ENCODE measurements at places on chromosomes 16 and 17.
A peak's percentile ranks its signal among the peaks of the same experiment; 100 is the strongest.

DNA sequence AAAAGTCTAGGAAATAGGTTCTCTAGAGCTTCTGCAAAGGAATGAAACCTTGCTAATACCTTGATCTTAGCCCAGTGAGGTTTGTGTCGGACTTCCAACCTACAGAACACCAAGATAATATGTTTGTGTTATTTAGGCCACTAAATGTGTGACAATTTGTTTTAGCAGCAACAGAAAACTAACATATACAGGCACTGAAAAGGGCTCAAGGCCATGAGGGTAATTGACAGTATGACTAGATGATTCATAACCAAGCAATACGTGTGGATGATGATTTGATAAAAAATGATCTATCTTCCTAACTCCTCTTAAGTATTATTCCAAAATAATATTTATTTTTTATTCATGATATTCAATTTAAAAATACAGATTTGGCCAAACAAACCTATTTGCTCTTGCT lies 27.7 kb upstream of the MED13 start:
- H3K4me3 ChIP-seq = no peak overlapping the region
- H3K27me3 ChIP-seq = no peaks in the 10 kb centered on the region
- DNase-seq = no peak
- no peaks in the 10 kb centered on the region for H3K36me3 ChIP-seq

- no peaks in the 10 kb centered on the region for H3K27me3 ChIP-seq
- no peak overlapping the region for H3K4me3 ChIP-seq
- DNase-seq = no peak
- H3K27ac ChIP-seq = no peak overlapping the region
- H3K4me1 ChIP-seq = no peaks in the 10 kb centered on the region
- no peaks in the 10 kb centered on the region for H3K36me3 ChIP-seq
These were observed 25.4 kb downstream of the DNAJA2 start for GRCh38 chr16:46947900-46948547.

DNA sequence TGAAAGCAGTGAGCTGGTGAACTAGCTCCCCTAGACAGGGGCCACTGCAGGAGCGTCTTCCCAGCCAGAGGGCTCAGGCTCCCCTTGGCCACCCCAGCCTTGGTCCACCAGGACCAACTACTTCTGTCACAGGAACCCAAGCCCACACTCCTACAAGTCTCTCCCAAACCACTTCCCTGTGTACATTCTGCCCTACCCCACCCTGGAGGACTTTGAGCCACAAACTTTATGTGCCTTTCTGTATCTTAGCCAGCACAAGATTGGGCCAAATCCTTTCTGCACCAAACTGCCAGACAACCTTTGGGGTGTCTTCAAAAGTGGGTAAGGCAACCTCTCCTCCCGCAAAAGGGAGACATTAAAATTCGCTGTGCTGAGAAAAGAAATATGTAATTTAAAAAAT lies 31.6 kb downstream of the EFCAB5 start:
- no peaks in the 10 kb centered on the region for H3K27me3 ChIP-seq
- no peak overlapping the region for H3K4me3 ChIP-seq
- no peak for DNase-seq
- H3K4me1 ChIP-seq = no peaks in the 10 kb centered on the region

- no peaks in the 10 kb centered on the region for H3K4me1 ChIP-seq
- H3K4me3 ChIP-seq = no peak overlapping the region
- H3K36me3 ChIP-seq = no peaks in the 10 kb centered on the region
- H3K27me3 ChIP-seq = peaks cover 4% of the 10 kb centered on the region
These were observed 138.1 kb downstream of the ASIC2 start for GRCh38 chr17:33154869-33155455.

DNA sequence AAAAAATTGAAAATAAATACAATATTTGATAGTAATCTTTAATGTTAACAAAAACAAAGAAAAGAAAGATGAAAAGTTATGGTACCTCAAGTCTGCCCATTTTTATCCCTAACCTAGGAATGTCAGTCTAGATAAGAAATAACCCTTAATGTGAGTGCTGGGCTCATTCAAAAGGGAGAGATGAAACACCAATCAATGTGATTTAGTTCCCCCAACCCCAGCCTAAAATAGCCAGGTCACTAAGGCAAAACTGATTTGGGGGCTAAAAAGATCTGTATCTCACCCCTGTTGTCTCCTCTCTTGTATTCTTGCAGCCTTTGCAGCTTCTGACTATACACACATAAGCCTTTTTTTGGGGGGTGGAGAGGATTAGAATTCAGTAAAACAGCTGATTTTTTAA lies 3.2 kb upstream of the IGF2BP1 start:
- H3K4me3 ChIP-seq = no peak overlapping the region
- no peak overlapping the region for H3K27ac ChIP-seq
- H3K27me3 ChIP-seq = peaks cover 100% of the 10 kb centered on the region
- no peaks in the 10 kb centered on the region for H3K36me3 ChIP-seq
- peaks cover 32% of the 10 kb centered on the region for H3K4me1 ChIP-seq

DNA sequence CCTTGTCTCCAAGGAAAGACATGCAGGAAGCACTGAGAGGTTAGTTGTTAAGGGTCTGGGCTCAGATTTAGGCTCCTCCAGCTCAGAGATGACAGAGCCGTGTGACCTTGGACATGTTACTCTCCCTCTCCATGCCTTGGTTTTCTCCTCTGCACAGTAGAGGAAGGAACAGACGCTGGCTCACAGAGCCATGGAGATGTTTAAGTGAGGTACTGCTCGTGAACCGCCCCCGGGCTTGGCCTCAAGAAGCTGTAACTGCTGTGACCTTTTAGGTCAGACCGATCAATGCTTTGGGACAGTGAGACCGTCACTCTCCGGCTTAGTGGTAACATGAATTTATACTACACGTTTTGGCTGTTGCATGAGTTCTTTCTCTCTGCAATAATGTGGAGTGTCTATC lies 197.4 kb downstream of the C16orf95 start:
- no peaks in the 10 kb centered on the region for H3K36me3 ChIP-seq
- DNase-seq = no peak
- H3K4me3 ChIP-seq = no peak overlapping the region
- H3K27ac ChIP-seq = no peak overlapping the region

- no peaks in the 10 kb centered on the region for H3K4me1 ChIP-seq
- H3K27ac ChIP-seq = no peak overlapping the region
- H3K27me3 ChIP-seq = no peaks in the 10 kb centered on the region
- H3K36me3 ChIP-seq = no peaks in the 10 kb centered on the region
- DNase-seq = no peak
These were observed 10.0 kb downstream of the CETP start for GRCh38 chr16:56971768-56972043.

GRCh38 chr16:64586781-64587180 lies 535.1 kb downstream of the CDH11 start:
- DNase-seq = no peak
- H3K4me1 ChIP-seq = no peaks in the 10 kb centered on the region
- H3K4me3 ChIP-seq = no peak overlapping the region
- H3K27me3 ChIP-seq = no peaks in the 10 kb centered on the region
- no peaks in the 10 kb centered on the region for H3K36me3 ChIP-seq

GRCh38 chr17:3667366-3668278 lies 756 bp downstream of the TAX1BP3 start:
- H3K36me3 ChIP-seq = peaks cover 24% of the 10 kb centered on the region
- peak; percentile 95 for DNase-seq
- no peaks in the 10 kb centered on the region for H3K27me3 ChIP-seq
- H3K4me3 ChIP-seq = peak overlapping the region; percentile 72
- peaks cover 38% of the 10 kb centered on the region for H3K4me1 ChIP-seq

GRCh38 chr17:5591966-5592365 lies 7.7 kb upstream of the NLRP1 start:
- no peak overlapping the region for H3K4me3 ChIP-seq
- H3K4me1 ChIP-seq = peaks cover 3% of the 10 kb centered on the region
- no peak for DNase-seq
- no peak overlapping the region for H3K27ac ChIP-seq
- H3K36me3 ChIP-seq = no peaks in the 10 kb centered on the region

GRCh38 chr16:68064791-68065365 lies 20.3 kb upstream of the NFATC3 start:
- H3K27me3 ChIP-seq = no peaks in the 10 kb centered on the region
- DNase-seq = peak; percentile 77
- H3K4me3 ChIP-seq = no peak overlapping the region
- peaks cover 30% of the 10 kb centered on the region for H3K4me1 ChIP-seq
- H3K27ac ChIP-seq = no peak overlapping the region

GRCh38 chr17:16425202-16425601 lies 9.8 kb downstream of the TRPV2 start:
- no peak overlapping the region for H3K4me3 ChIP-seq
- H3K4me1 ChIP-seq = peaks cover 13% of the 10 kb centered on the region
- peaks cover 22% of the 10 kb centered on the region for H3K36me3 ChIP-seq
- no peak for DNase-seq
